ENCODE measurements at places on chromosomes 16 and 17.

DNA sequence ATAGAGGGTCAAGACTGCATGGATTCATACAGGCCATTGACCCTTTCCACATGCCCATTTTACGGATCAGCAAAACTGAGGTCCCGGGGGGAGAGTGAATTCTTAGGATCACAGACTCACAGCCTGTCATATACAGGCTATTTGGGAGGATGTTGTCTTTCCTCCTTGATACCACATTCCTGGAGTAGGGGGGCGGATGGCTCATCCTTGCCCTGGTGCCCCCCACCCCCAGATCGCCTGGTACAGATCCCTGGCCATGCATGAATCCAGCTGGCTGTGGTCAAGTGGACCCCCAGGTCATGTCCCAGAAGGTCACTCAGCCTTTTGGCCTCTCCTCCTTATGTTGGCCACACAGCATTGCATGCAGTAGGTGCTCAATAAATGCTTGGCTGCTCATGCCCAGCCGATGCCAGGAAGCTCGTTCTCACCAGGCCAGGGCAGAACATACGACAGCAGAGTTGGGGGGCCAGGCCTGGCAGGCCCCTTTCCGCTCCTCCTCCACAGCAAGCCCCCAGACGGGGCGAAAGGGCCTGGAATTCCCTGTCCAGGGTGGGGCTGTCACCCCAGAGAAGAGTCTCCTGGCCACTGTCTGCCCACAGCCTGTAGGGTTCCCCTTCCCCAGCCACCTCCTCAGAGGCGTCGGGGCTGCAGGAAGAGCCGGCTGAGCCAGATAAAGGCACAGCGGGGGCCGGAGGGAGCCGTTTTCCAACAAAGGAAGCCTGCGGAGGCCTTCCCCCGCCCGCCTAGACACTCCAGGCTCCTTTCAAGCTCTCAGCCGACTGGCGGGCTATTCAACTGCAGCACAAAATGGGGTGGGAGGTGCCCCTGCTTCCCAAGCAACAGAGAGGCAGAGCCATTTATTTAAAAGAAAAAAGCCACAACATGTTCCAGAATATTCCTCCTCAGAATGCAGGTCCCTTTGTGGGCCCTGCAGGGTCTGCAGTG is 215.7 kb upstream of the CIBAR2 start:
- no peak for DNase-seq

GRCh38 chr16:16127469-16128116 is 95.7 kb downstream of the ABCC6 start:
- peak; percentile 66 for DNase-seq

DNA sequence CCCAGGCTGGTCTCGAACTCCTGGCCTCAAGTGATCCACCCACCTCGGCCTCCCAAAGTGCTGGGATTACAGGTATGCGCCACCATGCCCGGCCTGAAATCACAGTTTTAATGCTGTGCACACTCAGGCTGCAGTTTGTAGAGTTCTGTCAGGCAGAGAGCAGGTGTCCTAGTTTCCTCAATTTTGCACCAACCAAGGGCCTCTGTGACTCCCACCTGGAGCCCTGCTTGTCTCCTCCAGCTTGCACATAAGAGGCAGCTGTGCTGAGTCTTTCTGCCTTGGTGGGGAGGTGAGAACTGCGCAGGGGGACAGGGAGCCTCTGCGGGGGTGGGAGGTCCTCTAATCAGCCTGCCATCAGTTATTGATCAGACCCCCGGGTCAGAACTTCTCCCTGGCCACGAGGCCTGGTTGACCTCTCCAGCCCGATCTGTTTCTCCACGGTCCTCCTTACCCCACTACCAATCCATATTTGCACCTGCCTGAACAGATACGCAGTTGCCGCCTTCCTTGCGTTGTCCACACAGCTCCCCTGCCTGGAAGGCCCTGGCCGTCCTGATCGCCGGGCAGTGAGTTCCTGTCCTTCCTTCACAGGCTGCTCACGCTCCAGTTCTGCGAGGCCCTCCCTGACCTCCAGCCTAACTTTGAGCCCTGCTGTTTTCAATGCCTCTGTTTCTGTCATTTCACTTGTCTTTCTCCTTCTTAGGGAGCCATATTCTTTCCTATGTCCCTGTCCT is 48.1 kb upstream of the SIAH1 start:
- no peak for DNase-seq

DNA sequence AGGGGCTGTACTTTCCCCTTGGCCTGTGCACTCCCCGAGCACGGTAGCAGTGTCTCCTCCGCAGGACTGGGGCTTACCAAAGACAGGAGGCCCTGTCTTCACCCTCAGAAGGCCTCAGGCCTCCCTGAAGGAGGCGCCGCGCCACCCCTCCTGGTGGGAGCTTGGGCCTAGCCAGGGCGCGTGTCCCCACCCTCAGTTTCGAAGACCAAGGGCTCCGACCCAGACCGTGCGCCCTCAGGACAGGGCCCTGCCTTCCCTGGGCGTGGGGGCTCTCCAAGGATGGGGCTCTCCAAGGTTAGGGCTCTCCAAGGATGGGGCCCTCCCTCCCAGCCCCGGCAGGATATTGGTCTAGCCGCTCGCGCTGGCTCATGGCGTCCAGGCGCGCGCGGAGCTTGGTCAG is 11.8 kb downstream of the PLCD3 start:
- DNase-seq = no peak

- no peak for DNase-seq
These were observed 17.2 kb upstream of the ALOX15 start for GRCh38 chr17:4658478-4659305.

GRCh38 chr17:22718689-22719088 is 1026.4 kb downstream of the KCNJ18 start:
- DNase-seq = no peak

DNA sequence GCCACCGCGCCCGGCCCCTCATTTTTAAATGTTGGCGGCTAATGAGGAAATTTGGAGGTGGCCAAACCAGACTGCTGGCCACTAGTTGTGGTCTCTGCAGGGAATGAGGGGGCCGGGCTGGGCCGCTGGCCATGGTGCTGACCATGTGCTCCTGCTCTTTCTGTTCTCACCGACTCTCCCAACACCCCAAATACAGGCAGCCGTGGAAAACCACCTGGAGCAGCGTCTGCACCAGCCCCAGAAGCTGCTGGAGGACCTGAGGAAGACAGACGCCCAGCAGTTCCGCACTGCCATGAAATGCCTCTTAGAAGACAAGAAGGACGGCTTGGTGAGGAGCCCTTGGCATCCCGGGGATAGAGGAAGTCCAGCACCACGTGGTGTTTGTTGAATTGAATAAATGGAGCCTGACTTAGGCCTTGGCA is 21.3 kb downstream of the OTOA start:
- DNase-seq = no peak

DNA sequence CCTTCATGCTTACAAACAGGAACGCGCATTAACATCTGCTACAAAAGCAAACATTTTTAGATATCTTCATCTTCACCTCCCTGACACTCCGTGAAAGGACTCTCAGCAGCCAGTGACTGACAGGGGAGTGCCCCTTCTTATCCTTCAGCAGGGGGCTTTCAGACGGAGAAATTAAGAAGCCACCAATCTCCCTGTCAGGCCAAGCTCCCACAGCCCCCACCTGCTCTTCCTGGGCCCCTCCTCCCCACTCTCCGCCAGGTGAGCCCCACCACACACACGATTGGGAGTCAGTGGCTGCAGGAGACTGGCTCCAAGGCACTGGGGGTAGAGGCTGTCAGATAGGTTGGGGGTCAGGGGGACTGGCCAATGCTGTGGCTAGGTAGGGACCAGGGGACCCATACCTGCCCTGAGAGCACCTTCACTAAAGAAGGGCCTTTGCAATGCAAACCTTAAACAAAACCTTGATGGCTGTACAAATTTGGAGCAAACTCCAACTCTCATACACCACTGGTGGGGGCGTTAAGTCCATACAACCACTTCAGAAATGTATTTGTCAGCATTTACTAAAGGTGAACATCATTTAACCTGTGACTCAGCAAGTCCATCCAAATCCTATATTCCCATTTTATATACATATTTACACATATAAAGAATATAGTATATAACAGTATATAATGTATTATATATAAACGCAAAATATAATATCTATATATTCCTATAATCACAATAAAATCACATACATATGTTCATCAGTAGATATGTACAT is 232.2 kb downstream of the ZNF423 start:
- DNase-seq = no peak

- DNase-seq = no peak
These were observed 20.9 kb downstream of the METRNL start for GRCh38 chr17:83100220-83100852.

- DNase-seq = no peak
These were observed 712.8 kb downstream of the CDH8 start for GRCh38 chr16:61323456-61323855.

DNA sequence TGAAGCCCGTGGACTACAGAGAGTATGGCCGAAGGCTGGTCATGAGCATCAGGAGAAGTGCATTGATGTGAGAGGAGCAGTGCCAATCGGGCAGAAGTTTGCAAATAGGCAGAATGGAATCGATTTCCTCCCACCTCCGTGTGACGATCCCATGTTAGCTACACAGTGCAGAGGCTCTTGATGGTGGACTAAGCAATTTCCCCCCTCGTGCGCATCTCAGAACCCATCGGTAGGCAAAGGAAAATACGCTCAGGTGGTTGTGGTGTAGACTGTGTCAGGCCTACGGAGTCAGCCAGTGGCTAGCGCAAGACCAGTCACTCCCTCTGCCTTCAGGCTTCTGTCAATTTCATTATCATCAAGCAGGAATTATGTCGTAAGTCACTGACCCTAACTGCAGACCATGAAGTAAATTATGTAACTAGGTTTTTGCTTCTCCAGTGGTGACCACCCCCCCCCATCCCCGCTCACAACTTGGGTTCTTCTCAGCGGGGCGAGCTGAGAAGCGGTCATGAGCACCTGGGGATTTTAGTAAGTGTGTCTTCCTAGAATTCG is 67.4 kb downstream of the RPA1 start:
- no peak for DNase-seq

GRCh38 chr17:51016099-51016498 is 104.6 kb downstream of the SPAG9 start:
- no peak for DNase-seq

- peak; percentile 20 for DNase-seq
These were observed 108.5 kb upstream of the XYLT1 start for GRCh38 chr16:17578981-17579874.

- no peak for DNase-seq
These were observed 5.9 kb downstream of the GAS7 start for GRCh38 chr17:10192461-10192860.

DNA sequence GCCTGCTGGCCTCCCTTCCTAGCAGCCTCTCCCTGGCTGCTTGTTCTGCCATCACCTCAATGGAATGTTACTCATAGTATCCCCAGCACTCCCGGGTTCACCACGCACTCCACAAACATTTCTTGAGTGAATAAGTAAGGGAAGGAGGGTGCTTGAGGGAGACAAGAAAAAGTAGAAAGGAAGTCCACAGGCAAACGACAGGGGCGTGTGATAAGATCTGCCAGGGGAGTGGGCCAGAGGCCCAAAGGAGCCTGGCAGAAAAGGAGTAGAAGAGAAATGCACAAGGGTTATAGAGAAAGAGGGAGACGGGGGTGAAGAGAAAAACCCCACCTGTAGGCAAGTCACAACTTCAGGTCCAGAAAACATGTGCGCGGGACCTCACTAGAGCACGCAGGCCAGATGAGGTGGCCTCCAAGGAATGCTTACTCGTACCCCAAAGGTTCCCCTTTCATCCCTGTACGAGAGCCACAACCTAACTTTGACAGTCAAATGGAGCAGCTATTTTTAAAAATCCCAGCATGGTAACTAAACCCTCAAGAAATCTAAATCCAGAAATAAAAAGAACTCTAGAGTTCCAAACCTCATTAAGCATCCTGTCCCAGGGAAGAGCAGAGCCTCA is 6.6 kb downstream of the ZDHHC7 start:
- no peak for DNase-seq

DNA sequence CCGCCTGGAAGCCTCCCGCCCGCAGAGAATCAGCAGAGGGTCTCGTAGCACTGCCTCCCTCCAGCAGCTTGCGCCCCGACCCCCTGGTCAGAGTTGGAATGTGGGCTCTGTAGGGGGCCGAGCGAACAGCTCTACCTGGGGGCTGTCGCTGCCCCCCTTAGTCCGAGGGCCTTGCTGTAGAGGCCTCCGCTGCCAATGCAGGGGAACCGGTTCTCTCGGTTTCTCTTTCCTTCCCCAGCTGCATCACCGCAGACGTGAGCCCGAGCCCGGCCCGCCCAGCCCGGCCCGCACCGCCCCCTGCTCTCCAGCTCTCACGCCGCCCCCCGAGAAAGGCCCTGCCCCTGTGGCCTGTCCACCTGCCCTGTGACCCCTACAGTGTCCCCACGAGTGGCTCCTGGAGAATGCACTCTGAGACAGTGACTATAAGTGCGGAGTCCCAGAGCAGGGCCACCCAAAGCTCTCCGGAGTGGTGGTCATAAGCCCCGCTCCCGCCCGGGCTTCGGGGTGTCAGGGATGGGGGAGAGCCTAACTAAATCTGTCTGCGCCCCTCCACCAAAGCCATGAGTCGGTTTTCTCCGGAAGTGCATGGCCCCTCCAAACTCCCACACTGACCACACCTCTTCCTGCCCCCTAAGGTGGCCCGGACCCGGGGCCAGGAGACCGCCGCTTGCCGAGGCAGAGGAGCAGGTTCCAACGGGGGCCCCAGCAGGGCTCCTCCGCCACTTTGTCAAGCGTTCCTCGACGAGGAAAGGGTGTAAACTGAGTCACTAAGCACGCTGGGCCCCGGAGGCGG is 1.7 kb downstream of the ARHGAP27 start:
- no peak for DNase-seq

DNA sequence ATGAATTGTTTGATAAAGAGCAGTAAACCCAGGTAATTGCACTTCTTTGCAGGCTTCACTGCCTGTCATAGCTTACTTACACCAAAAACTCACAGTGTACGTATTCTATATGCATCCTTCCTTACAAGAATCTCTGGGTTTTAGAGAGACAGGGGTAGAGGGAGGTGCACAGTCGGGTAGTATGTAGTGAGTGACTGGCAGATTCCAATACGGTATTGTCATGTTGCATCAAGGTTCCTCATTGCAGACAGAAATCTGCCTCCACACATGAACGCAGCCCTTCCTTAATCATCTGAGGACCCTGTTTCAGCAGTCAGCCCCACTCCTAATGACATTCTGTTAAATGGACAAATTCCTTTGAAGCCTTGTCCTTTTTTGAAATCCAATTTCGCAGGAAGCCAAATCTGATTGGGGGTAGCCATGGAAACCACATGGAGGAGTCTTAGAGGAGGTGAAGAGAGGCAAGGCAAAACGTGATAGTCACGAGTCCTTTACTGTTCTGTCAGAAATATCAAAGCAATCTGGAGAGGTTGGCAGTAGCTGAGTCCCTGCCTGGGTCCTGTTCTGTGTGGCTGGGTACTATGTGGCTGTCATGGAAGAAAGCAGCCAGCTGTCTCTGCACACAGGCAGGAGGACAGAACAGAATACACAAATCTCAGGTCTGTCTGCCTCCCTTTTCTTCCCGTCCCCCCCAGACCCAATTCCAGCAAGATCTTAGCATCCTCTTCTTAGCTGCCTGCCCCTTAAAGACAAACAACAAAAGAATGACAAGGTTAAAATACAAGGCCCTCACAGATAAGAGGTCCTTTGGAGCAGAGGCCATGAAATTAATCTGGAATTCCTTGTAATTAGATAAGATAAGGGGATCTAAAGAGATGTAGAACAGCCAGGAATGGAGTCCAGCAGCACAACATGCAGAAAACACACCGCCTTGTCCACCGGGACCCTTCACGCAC is 3.1 kb upstream of the SKAP1 start:
- no peak for DNase-seq

- DNase-seq = no peak
These were observed 11.1 kb downstream of the LDHD start for GRCh38 chr16:75105306-75106061.
